ENCODE measurements at places on chromosomes 6 and 20. TPM values are rescaled to one million over a fixed set of nuclear protein-coding genes. Genes with fewer than 3 reads are reported as not detected.

GRCh38 chr6:128024046-128024445 is 123.2 kb upstream of the THEMIS start:
- DNase-seq = no peak

GRCh38 chr20:57108742-57109570 is 157.5 kb downstream of the BMP7 start:
- DNase-seq = no peak

DNA sequence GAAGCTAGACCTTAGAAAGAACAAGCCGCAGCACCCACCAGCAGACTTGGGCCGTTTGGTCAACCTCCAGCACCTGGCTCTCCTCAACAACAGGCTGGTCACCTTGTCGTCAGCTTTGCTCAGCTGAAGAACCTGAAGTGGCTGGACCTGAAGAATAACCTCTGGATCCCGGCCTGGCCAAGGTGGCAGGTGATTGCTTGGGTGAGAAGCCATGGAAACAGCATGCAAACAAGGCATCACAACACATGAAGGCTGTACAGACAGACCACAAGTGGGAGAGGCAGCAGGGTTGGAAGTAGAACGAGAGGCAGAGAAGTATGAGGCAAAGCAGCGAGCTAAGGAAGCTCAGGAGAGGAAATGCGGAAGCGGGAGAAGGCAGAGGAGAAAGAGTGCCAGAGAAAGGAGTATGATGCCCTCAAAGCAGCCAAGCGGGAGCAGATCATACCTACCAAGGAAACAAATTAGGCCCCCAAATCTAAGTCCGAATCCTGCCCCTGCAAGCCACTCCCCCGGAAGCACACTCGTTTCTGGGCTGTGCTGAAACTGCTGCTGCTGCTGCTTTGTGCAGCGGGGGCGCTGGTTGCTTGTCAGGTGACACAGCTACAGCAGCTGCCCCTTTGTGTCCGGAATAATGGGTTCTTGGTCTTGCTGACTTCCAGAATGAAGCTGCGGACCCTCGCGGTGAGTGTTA is 121.6 kb upstream of the LGSN start:
- DNase-seq = no peak

DNA sequence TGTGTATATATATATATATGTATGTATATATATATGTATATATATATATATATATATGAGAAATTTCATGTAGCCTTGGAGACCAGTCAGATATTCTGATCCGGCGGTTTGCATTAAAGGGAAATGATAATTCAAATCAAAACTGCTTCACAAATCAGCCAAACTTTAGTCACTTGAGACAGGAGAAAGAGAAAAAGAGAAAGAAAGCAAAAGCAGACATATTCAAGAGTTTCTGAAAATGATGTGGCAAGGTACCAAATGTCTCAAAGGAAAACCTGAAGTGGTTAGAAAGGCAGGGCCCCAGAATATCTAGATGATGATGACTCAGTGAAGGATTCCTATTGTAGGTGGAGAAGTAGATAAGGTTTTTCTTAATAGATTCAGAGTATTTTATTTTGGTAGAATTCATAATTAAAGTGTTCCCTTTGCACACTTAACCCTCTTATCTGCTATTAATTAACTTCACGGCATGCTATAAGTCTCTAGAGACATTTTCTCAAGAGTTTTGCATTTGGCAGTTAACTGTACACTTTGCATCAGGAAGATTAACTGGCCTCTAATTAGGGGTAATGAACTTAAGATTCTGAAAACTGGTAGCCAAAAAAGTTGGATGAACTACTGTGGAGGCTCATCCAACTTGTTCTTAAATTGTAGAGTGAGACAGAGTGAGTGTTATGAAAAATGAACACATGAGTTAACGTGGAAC is 50.1 kb upstream of the ASF1A start:
- no peak for DNase-seq

- DNase-seq = no peak
These were observed 1956.6 kb upstream of the DEFB115 start for GRCh38 chr20:29300579-29301551.

DNA sequence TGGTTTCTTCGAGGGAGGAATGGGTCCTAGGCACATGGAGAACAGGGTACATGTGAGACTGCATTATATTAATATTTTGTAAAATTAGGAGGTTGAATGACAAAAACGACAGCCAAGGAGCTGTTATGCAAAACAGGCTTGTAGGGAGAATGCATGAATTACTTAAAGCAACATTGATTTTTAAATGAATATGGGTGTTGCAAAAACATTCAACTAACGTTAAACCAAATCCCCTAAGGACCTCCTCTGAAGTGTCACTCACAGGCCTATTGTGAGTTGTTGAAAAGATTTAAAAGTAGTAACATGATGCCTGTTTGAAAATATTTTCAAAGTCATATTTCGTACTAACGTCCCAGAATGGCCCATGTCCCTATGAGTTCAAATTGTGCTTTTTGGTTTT is 21.9 kb downstream of the FBXL4 start:
- DNase-seq = no peak

- peak; percentile 51 for DNase-seq
These were observed 67.7 kb downstream of the SYCP2L start for GRCh38 chr6:10954590-10955010.

- DNase-seq = no peak
These were observed 156.4 kb upstream of the PDE10A start for GRCh38 chr6:165819394-165819793.

DNA sequence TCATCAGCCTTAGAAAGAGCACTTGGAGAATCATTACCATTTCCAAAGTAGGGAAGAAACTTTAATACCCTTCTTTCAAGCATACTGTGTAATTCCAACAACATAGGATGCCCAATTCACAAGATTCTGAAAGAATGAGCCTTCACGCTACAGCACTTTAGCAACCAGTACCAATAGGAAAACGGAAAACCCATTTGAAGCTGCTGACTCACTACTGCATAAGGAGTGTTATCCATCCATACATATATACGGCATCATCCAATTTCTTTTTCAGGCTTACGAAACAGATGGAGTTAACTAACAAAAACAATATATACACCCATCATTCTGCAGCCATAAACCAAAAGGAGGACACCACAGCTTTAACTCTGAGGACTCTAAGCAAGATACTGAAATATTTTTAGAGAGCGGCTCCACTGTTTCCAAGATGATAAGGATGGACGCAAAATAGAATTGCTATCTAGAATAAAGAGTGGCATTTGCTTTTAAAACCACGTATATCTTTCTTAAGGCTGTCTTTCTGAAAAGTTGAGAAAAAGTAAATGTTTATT is 24.9 kb downstream of the FYN start:
- DNase-seq = no peak

DNA sequence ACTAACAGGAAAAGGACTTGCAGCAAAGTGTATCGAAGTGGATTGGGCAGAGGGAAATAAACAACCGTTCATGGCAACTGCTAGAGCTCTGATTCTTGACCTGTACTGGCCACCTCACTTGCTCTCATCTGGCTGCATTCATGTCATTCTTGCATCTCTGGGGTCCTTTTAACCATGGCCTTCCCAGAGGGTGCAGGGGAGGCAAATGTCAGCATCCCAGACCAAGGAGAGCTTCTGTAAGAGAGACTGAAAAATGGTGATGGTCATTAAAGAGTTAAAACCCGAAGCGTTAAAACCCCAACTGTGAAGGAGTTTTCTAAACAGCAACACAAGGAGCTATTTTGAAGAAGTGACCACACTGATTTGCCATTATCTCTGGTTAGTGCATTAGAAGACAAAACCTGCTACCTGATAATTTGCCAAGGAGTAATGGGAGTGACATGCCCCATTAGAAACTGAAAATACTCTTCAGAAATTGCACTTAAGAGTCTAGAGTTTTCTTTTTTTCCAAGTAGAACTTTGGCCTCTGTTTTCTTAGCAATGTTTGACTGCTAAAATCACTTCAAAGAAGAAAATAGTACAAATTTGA is 62.4 kb downstream of the APCDD1L start:
- no peak for DNase-seq

GRCh38 chr6:17847203-17847760 is 140.2 kb downstream of the KIF13A start:
- DNase-seq = no peak

DNA sequence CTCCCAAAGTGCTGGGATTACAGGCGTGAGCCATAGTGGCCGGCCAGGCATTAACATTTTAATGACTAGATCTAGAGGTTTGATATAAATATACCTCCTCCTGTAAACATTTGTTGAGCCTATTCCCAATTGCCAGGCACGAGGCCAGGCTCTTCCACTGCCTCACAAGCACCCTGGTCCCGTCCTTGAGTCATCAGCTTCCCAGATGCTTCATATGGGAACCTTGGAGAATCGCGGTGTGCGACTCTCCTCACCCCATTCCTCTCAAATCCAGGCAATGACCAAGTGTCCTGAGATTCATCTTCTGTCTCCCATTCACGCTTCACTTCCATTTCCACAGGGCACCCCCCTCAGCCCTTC is 35.9 kb upstream of the PIM1 start:
- no peak for DNase-seq

DNA sequence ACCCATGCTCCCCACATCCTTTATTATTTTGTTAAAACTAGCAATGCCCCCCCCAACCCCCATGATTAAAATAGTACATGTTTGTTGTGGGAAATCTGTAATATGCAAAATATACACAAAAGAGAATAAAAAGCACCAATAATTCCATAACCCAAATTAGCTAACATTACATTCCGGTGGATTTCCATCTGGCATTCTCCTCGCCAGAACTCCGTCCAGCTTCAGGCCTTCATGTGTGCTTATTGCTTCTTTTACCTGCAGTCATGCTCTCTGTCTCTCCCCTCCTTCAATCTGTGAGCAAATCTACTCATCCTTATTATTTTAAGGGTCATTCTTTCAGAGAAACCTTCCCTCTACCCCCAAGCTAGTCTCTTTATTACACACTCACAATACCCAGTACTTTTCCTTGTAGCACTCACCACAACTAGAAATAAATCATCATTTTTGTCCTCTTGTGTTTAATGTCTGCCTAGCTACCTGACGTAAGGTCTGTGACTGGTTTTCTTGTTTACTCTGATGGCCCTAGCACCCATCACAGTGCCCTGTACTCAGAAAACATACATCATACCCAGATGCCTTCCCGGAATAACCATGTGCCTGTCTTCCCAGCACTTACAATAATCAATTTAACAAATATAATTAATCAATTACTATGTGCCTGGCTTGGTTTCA is 25.6 kb upstream of the IER3 start:
- no peak for DNase-seq

DNA sequence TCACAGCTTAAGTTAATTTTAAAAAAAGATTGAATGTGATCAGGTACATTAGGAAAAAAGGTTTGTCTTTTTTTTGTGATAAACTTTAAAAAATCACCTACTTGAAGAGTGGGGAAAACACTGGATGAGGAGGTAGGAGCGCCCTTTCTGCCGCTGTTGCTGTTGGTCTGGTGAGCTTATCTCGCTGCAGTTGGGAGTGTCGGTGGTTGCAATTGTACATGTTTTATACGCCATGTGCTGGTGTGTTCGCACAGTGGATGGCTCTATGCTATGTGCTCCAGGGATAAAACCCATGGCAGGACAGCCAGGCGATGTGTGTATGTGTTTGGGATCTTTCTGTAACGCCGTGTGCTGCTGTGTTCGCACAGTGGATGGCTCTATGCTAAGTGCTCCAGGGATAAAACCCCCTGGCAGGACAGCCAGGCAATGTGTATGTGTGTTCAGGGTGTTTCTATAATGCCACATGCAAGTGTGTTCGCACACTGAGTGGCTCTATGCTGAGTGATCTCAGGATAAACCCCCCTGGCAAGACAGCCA is 1.7 kb downstream of the SLC22A3 start:
- DNase-seq = no peak

DNA sequence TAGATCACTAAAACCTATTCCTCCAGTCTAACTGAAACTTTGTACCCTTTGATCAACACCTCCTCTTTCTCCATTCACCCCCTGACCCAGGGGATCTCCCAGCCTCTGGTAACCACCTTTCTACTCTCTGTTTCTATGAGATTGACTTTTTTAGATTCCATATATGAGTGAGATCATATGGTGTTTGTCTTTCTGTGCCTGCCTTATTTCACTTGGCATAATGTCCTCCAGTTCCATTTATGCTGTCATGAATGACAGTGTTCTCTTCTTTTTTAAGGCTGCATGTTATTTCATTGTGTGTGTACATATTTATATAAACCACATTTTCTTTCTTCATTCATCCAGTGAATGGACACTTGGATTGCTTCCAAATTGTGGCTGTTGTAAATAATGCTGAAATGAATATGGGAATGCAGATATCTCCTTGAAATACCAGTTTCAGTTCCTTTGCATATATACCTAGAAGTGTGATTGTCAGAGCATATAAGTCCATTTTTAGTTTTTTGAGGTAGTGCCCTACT is 57.7 kb downstream of the DHX35 start:
- no peak for DNase-seq

DNA sequence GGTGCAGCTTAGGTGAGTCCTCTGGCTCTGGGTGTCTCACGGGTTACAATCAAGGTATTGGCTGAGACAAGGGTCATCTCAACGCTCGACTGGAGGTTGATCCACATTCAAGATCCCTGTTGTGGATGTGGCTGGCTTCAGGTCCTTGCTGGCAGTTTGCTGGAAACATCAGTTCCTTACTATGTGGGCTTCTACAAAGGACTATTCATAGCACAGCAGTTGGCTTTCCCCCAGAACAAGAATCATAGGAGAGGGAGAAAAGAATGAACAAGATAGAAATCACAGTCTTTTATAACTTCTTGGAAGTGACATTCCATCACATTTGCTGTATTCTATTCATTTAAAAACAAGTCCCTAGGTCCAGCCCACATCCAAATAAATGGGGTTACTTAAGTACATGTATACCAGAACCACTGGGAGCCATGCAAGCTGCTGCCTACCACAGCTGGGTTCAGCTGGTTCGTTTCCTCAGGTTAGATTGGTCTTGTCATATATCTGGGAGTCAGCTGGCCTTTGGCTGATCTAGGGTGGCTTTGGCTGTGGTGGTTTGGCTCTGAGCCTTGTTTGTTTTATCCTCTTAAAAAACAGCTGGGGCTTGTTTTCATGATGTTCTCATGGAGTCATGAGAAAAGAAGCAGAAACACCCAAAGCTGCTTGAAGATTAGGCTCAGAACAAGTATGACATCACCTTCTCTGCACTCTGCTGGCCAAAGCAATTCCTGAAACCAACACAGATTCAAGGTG is 433.2 kb upstream of the SPTLC3 start:
- DNase-seq = no peak

TFAP2D gene
- total RNA-seq = not detected

DOP1A gene
- 18.9 TPM for total RNA-seq

HLA-DPB1 gene
- total RNA-seq = 67.7 TPM

EBF4 gene
- total RNA-seq = 2.0 TPM

PXDC1 gene
- 3.6 TPM for total RNA-seq

ANKRD66 gene
- not detected for total RNA-seq

TCF21 gene
- total RNA-seq = not detected

ADGB gene
- total RNA-seq = not detected

LGSN gene
- total RNA-seq = not detected

KCNK5 gene
- 0.78 TPM for total RNA-seq

Data from T-helper 17 cell (primary cell).